ENCODE measurements at places on chromosomes 5 and 9.

DNA sequence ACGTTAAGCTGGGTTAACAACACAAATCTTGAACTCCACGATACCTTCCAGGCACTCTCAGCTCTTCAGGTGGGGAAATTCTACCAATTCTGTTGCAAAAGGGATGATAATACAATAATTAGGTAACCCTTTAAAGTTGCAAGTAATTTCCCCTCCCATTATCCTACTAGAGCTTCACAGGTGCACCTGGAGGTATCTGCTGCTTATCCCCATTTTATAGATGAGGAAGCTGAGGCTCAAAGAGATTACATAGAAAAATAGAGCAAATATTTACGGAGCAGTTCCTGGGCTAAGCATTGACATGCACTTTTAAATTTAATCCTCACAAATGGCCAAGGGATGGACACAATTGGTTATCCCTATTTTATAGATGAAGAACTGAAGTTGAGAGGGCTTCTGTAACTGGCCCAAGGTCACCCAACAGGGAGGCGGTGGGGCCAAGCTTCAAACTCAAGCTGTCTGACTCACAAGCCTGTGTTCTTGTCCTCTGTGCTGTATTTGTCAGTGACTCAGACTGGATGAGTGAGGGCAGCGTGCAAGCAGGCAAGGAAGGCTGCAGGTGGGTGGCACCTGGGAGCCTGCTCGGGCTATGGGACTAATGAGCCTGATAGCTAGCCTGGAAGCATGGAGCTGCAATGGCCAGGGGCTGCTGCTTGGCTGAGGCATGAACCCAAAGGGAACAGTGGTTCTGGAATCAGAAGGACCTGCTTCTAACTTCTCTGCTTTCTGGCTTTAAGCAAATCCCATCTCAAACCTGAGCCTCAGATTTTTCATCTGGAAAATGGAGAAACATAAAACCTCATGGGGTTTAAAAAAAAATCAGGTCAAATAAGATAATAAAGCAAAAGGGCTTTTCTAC is 105.5 kb downstream of the PDE6A start:
- DNase-seq: no peak

- DNase-seq: no peak
Observed at GRCh38 chr5:153774686-153775085, 264.0 kb downstream of the FAM114A2 start.

DNA sequence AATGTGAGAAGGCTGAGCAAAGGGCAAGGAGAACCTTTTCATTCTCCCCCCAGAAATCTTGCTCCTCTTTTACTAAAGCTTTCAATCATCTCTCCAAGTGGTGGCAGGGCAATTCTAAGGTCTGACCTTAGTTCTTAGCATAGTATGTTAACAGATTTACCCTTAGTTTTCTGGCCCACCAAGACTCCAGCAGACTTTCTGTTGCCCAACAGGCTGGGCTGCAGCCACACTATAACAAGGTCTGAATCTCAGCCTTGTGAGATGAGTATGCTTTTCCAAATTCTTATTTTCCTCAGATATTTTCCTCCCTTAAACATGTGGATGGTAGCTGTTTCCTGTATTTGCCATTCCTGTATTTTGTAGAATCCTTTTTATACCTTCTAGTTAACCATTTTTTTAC is 69.5 kb downstream of the NIPBL start:
- no peak for DNase-seq

DNA sequence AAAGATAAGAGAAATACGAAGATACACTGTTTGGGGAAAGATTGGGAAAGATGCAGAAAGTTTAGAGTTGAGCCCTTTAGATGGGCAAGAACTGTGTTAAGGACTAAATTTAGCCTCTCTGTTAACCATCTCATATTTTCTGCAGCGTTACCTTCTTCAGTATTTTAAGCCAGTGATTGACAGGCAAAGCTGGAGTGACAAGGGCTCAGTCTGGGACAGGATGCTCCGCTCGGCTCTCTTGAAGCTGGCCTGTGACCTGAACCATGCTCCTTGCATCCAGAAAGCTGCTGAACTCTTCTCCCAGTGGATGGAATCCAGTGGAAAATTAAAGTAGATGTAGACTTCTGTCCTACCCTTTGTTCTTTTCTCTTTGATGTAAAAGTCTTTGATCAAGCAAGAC is 26.4 kb upstream of the LNPEP start:
- DNase-seq: no peak

- no peak for DNase-seq
Observed at GRCh38 chr5:90406466-90406865, 3.1 kb downstream of the CETN3 start.

- DNase-seq: no peak
Observed at GRCh38 chr9:125343518-125344275, 82.1 kb downstream of the GAPVD1 start.

- no peak for DNase-seq
Observed at GRCh38 chr5:38531518-38531917, 24.9 kb downstream of the LIFR start.
